Forelimb muscle (tissue), 1 donor: ENCODE measurements at places on chromosomes 13 and 19. TPM values are rescaled to one million over a fixed set of nuclear protein-coding genes. Genes with fewer than 3 reads are reported as not detected.

ZNF426 gene
- 10.9 TPM for polyA plus RNA-seq

GRCh38 chr13:44876782-44877324 lies 112.4 kb downstream of the NUFIP1 start:
- no peak for DNase-seq

- no peak for DNase-seq
These were observed at the start of gene ERICH4 for GRCh38 chr19:41442473-41443355. Gene ERICH4, plus strand, starts transcription at chr19:41443156. Its CDS starts 14 bp downstream, at chr19:41443170.

- no peak for DNase-seq
These were observed 568 bp downstream of the POLR2I start for GRCh38 chr19:36113894-36114720.

DNA sequence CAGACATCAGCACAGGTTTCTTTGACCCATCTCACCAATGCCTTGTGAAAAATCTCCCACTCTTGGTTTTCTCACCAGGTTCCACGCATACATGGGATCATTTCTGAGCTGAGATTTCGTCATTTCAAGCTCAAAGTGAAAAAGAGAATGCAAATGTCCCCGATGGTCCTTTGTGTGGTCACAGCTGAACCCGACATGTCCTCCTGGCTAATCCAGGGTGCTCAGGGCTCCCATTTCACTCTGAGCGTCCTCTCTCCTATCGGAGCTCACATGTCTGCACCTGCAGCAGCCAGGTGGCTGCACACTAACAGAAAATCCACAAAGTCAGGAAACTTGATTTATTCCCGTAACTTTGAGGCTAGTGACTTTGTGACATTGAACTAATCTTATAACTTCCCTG lies 9.3 kb upstream of the CEACAM3 start:
- no peak for DNase-seq

GRCh38 chr19:19402656-19403372 lies 2.7 kb upstream of the GATAD2A start:
- DNase-seq = no peak

- no peak for DNase-seq
These were observed 7.5 kb upstream of the LRFN1 start for GRCh38 chr19:39328046-39328705.

GRCh38 chr19:17448131-17448967 lies at the start of gene TMEM221:
Gene TMEM221, minus strand, starts transcription at chr19:17448668. Its CDS starts 206 bp downstream, at chr19:17448462.
- DNase-seq = no peak

GRCh38 chr19:49758292-49758691 lies 4.8 kb downstream of the TSKS start:
- no peak for DNase-seq

GRCh38 chr19:40261631-40262030 lies 23.5 kb downstream of the AKT2 start:
- DNase-seq = no peak

DNA sequence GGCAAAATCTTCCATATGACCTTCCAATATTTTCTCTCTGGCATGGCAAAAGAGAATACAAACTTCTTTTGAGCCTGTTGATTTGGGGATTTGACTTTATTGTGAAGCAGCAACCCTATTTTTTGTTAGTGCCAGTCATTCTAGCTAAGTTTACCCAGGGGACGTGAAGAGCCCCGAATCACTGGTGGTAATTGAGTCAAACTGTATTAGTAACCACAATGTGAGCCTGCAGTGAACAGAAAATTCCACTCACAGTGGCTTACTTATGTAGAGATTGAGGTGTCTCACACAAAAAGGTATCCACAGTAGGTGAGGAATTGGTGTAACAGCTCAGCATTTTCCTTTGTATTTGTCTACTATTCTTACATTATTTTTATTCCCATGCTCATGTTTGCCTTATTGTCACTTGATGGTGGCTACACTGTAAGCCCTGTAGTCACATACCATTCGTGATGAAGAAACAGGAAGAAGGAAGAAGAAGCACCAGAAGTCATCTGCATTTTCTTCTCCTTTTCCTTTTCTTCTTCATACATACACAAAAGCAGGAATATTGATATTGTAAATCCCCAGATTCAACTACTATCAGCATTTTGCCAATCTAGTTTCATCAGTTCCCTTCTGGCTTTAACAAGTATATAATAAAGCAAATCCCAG lies 33.3 kb upstream of the MYCBP2 start:
- no peak for DNase-seq

DNA sequence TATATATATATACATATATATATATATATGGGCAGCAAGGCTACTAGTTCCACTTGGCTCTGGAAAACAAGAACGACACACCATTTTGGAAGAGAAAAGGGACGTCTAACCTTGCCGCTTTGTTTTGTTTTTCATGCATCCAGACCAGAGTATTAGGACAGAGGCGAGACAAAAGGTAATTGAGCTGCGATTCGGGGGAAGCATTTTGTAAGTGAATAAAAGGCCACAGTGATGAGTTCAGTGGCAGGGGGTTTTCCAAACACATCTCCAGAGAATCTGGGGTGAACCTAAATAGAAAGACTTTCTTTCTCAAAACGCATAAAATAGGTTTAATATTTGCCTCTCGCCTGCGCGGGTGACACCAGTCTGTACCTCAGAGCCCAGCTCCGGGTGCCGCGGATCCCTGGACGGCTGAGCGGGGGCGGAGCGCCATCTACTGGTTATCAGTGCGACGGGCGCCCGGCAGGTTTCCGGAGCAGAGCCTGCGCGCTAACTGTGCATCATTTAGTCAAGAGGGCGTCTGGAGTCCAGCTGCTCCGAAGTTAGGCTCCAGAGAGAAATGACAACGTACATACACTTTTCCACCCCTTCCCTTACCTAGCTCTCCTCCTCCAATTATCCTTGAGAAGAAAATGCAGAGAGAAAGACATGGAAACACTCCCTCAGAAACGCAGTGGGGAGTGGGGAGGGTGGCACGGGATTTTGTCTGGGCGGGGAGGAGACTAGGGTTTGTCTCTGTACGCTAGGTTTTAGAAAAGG lies 262.3 kb downstream of the TBC1D4 start:
- no peak for DNase-seq

- no peak for DNase-seq
These were observed 19.2 kb downstream of the ADGRE1 start for GRCh38 chr19:6906559-6907060.

RINL gene
- 9.6 TPM for polyA plus RNA-seq

ARRDC2 gene
- 4.8 TPM for polyA plus RNA-seq

- no peak for DNase-seq
These were observed 360.9 kb downstream of the SLITRK5 start for GRCh38 chr13:88031980-88032559.

DNA sequence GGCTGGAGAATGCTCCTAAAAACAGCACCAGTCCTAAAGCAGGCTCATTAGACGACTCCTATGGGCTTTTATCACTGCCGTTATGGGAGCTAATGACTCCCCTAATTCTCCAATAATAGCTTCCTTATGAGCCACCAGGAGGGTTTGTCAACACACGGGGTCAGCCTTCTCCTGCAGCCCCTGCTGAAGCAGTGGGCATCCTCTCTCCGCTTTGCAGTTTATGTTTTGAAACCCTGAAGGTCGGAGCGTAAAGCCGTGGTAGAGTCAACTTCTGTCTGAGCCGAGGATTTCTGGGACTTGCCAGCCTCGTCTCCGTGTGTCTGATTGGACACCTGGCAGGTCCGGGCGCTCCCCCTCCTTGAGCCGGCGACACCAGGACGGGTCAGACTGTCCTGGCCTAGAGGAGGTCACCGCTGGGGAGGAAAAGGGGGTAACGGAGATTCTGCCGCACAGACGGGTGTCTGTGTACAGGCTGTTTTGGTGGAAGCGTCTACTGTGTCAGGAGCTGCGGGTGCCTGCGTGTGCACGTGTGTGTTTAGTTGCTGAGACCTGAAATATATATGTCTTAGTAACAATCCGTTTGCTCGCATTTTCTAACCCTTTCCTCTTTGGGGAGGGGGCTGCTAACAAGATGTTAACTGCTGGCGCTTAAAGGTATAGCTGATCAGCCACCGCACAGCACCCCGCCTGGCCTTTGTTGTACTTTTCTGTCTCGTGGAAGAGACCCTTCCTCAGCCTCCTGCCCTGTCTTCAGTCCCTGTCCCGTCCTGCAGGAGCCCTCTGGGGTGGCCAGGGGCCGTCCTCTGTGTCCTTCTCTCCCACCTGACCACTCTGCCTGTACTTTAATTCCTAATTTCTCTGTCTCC lies 1.9 kb downstream of the KDM4B start:
- no peak for DNase-seq

OR7A5 gene
- polyA plus RNA-seq = not detected

ZNF264 gene
- polyA plus RNA-seq = 10.4 TPM

GRCh38 chr19:46494146-46494940 lies 1.3 kb downstream of the PNMA8B start:
- no peak for DNase-seq

ACTMAP gene
- 8.5 TPM for polyA plus RNA-seq

- no peak for DNase-seq
These were observed 63.7 kb upstream of the ZDHHC20 start for GRCh38 chr13:21522847-21523246.

DNA sequence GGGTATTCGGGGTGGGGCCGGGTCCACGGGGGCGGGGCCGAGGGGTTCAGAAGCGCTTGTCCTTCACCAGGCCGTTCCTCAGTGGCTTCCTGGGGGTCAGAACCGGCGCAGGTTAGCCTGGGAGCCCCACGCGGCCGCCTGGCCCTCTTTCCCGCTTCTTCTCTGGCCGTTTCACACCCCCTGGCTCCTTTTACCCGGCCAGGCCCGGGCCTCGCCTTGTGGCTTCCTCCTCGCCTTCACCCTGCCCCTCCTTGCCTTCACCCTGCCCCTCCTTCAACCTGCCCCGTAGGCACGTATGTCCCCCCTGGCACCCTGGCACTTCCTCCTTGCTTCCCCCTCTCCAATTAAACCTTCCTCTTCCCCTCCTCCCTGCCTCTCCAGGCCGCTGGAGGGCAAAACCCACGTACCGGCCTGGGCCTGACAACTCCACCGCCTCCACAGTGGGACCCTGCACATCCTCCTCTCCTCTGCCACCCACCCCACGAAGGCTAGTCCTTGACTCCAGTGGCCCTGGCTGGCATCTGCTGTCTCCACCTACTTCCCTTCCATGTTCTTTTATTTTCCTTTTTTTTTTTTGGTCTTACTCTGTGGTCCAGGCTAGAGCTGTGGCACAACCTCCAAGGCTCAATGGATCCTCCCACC lies 25.3 kb downstream of the CERS1 start:
- no peak for DNase-seq

DNA sequence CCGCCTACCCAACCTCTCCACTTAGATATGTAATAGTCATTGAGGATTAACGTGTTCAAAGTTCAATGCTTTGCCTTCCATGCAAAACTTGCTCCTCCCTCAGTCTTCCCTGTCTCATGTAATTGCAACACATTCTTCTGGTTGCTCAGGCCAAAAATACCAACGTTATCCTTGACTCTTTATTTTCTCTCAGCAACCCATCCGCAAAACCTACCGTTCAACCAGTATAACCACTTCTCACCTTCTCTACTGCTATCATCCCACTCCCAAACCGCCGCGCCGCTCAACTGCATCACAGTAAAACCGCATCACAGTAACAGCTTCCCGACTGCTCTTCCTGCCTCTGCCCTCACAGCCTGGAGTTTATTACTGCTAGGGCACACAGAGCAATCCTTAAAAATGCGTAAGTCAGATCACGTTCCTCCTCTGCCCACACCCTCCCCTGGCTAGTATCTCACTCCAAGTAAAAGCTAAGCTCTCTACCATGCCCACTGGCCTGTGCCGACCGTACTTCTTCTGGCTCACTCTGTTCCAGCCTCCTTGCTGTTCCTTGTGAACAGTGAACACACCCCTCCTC lies 8.2 kb downstream of the MTIF3 start:
- DNase-seq = no peak

- DNase-seq = no peak
These were observed 56.4 kb upstream of the GJB6 start for GRCh38 chr13:20288561-20288960.

DNA sequence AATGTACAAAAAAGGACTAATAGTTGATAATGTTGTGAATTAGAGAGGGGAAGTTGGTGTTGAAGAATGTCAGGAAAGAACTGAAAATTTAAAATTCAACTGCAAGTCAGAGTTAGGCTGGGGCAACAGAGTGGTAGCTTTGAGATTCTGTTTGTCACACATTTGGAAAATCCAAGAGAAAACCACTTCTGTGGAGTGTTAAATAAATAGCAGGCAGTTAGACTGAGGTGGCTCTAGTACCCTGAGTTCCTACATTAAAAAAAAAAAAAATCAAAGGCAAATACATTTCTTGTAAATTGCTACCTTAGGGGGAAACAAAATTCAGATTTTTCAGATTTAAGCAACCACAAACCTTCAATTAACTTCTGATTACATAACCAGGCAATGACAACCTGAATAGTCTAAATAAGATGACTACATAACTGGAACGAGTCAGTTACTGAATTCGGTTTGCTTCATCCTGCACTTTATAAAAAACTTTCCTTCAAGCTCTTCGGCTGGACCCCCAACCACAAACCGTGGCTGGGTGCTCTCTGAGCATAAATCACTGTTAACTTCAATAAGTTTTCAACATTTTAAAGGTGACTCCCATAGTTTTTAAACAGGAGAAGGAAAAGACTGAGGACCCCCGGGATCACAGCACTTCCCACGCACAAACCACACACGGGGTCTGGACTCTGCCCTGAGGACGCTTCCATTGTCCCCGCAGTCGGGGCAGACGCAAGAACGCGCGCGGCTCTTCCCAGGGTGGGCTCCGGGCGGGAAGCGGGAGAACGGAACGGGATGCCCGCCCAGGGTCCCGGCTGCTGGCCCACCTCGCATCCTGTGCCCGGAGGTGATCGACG lies 725 bp downstream of the ZNF682 start:
- no peak for DNase-seq

PPP1R37 gene
- polyA plus RNA-seq = 22.1 TPM

MYPOP gene
- polyA plus RNA-seq = 4.9 TPM

GRCh38 chr19:2239771-2240770 lies 3.4 kb downstream of the SF3A2 start:
- no peak for DNase-seq

RFPL4A gene
- 2.0 TPM for polyA plus RNA-seq

GRCh38 chr19:9818175-9818733 lies 625 bp downstream of the FBXL12 start:
- DNase-seq = no peak

GRCh38 chr13:50376895-50377575 lies 361.8 kb downstream of the KCNRG start:
- DNase-seq = no peak

- no peak for DNase-seq
These were observed at the start of gene DPRX for GRCh38 chr19:53631949-53632407. Gene DPRX, plus strand, starts transcription at chr19:53631999. Its CDS starts 108 bp downstream, at chr19:53632107.

ERICH6B gene
- polyA plus RNA-seq = 1.2 TPM

- no peak for DNase-seq
These were observed 18.0 kb upstream of the ITGBL1 start for GRCh38 chr13:101434486-101434885.

GRCh38 chr13:110356362-110356761 lies 49.3 kb downstream of the COL4A2 start:
- DNase-seq = no peak

- DNase-seq = no peak
These were observed 102.4 kb upstream of the FRY start for GRCh38 chr13:31929031-31929770.

MBD3L3 gene
- not detected for polyA plus RNA-seq

DNA sequence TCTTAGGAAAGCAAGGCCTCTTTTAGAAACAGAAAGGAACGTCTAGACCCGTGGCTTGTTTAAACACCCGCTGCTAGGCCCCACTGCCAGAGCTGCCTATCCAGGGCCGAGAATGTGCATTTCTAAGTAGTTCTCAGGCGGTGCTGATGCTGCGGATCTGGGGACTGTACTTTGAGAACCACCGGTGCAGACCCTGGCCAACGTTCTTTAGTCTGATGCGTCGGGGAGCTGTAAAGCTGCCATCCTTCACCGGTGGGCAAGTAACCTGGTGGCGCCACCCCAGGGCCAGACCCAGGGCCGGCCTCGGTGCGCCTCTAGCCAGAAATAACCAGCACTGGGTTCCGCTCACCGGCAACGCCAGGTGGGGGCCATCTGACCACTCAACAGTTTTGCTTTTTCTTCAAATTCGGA lies 47.1 kb downstream of the TGDS start:
- DNase-seq = no peak
